ENCODE measurements at places on chromosomes 7 and 10.

DNA sequence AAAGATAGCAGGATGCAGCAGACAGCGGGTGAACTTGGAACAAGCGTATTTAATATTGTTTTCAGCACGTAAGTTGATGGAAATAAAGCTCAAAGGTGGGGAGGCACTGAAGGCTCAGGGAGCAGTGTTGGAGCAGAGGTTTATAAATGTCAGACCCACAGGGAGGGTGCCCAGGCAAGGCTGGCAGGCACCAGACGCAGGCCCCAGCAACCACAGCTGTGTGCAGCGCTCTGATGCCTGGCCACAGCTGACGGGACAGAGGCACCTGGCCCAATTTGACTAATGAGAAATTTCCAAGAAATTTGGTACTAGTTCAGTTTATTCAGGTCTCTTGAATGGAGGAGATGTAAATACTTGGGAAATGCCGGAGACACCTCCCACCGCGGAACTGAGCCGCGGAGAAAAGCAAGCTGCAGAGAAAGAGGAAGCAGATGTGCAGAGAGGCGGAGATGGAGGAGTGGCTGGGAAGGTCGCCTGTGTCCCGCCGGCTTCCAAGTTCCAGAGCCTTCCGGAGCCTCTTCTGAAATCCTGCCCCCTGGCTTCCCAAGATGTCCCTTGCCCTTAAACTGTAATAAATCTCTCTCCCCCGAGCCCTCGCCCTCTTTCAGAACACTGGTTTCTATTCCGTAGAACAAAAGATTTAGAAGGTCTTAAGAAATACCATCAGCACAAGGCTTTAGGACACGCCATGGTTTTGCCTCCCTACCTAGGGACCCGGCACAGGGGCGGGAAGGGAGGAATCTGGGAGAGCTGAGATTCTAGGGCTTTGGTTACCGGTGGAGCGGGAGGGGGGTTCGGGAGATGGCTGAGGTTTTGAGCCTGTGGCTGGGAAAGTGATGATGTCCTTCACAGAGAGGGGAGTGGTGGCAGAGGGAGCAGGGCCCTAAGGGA, 38.4 kb upstream of the PLXNA4 start:
- no peak for DNase-seq

DNA sequence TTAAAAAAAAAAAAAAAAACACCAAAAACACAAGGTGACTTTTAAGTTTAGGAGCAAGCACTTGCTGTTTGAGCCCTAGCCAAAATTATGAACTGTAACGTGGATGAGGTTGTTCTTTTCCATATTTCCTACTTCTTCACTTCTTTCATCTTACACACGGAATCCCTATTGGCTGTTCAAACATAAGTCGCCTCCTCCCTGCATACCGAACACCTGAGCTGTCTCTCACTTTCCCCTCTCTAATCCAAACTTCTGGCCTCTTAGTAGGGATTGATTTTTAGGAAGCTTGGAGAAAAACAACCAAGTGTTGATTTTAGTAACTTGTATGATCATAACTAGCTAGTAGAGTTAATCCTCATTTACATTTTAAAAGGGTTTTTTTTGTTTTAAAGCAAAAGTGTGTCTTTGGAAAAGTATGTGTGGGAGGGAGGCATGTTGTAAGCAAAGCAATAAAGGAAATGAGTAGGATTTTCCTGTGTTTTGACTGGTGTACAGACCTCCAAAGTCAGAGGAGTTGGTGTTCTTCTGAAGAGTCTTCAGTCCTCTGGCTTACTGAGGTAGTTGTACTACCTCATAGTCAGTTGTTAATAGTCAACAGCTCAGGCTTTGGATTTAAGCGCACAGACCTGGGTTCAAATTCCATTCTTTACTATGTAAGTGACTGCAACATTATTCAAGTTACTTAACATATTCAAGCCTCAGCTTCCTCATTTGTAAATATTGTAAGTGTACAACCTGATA, 39.3 kb downstream of the RABGEF1 start:
- DNase-seq, result no peak

DNA sequence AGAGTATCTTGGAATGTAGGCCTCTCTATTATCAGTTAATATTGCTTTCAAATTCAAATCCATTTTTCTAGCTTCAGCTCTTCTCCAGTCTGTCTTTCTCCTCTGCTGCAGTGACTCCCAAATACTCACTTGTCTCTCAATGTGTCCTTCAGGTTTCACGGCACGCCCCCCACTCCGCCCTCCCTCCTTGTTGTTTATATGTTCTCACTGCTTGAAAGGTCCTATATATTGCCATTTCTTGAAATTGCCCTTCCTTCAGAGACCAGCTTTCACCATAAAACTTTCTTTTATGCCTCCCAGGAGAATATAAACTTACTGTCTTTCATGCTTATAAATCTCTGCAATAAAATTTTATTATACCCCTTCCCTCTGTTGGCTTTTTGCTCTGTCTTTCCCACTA, 668.2 kb downstream of the CCSER2 start:
- no peak for DNase-seq

- DNase-seq, result no peak
Observed at GRCh38 chr10:91462423-91462822, 52.3 kb downstream of the HECTD2 start.

- no peak for DNase-seq
Observed at GRCh38 chr7:28478656-28479055, 66.3 kb downstream of the CREB5 start.

DNA sequence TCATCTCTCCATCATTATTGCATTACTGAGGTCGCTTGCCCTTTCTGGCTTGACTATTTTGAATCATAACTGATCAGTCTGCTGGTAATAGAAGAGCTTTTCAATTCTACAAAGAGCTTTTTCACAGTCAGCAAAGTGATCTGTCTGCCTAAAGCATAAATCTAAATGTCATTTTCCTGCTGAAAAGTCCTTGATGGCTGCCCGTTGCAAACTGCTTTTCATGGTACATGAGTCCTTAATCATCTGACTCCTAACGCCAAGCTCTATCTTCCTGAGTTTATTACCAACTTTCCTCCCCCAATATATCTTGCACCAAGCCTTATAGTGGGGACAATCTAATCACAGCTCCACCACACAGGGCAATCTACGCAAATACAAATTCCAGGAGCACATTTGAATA, 39.8 kb downstream of the THSD7A start:
- DNase-seq, result no peak

DNA sequence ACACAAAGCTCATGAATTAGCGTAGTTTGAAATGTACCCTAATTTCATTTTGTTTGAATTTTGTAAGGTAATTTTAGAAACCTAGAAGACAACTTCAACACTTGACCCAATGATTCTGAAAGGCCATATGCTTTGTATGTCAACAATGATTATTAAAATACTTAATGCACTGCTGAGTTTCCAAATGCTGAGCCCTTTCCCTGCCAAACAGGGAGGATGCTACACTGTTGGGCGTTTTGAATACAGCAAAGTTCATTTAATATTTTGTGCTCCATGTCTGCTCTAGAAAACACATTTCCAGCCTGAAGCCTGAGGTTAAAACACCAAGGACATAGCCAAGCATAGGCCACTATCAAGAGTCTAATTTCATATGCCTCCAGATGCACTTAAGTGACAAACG, 99.8 kb downstream of the ICA1 start:
- no peak for DNase-seq

- DNase-seq, result no peak
Observed at GRCh38 chr7:105067691-105068090, 53.7 kb downstream of the KMT2E start.

DNA sequence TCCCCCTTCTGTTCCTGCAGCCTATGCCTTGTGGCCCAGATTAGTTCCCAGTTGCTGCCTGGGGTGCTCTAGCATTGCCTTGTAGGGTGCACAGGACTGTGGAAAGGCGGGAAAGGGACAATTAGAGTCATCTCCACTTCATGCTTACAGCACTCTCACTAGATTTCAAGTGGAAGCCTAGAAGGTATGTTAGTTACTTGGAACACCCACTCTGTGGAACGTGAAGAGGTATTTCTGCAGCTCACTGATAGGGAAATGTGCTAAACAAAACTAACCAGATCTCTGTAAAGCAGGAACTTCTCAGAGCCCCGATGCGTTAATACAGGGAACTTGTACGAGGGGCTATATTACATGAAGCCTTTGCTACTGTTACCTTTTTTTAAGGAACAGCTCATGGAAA, 19.4 kb downstream of the STMP1 start:
- DNase-seq, result no peak

DNA sequence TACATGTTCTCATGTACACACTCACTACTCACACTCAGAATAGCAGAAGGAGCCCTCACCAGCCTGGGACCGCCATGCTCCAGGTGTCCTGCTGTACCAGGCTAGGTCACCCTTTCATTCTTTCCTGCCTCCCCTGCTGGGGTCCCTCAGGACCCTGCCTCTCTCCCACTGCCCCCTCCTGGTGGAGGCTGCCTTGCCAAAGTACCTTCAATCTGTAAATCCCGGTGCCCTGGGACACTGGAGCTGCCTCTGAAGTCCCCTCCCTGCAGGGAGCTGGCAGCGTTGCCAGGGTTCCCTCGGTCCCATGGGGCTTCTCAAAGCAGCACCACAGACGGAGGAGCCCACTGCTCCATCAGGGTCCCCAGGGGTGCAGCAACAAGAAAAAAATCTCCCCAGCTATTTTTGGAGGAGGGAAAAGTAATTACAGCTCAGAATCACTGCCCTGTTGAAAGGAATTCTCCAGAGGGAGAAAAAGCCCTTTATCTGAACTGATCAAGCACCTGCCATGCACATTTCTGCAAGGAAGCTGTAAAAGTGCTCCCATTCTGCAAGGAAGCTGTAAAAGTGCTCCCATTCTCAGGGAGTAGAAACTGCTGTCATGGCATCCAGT, 259.9 kb downstream of the PTPRN2 start:
- no peak for DNase-seq

GRCh38 chr10:12709000-12709401, 292.5 kb downstream of the CCDC3 start:
- DNase-seq, result no peak

DNA sequence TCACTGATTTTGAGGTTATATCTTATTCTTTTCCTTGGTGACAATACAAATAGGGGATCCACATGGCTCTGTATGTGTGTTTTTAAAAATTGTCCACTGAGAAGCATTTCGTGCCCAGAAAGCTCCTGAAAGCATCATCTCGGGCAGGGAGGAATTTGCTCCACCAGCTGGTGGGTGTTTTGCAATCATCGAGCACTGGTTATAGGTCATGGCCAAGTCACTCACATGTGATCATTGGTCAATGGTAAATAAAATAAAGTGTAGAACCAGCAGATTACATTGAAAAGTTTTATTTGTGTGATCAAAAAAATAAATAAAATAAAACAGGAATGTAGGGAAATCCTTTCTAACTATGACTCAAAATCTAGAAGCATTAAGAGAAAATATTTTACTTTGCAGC, 23.0 kb upstream of the SNX13 start:
- DNase-seq, result no peak

GRCh38 chr7:142722248-142722794, 27.0 kb upstream of the PRSS1 start:
- DNase-seq, result no peak

DNA sequence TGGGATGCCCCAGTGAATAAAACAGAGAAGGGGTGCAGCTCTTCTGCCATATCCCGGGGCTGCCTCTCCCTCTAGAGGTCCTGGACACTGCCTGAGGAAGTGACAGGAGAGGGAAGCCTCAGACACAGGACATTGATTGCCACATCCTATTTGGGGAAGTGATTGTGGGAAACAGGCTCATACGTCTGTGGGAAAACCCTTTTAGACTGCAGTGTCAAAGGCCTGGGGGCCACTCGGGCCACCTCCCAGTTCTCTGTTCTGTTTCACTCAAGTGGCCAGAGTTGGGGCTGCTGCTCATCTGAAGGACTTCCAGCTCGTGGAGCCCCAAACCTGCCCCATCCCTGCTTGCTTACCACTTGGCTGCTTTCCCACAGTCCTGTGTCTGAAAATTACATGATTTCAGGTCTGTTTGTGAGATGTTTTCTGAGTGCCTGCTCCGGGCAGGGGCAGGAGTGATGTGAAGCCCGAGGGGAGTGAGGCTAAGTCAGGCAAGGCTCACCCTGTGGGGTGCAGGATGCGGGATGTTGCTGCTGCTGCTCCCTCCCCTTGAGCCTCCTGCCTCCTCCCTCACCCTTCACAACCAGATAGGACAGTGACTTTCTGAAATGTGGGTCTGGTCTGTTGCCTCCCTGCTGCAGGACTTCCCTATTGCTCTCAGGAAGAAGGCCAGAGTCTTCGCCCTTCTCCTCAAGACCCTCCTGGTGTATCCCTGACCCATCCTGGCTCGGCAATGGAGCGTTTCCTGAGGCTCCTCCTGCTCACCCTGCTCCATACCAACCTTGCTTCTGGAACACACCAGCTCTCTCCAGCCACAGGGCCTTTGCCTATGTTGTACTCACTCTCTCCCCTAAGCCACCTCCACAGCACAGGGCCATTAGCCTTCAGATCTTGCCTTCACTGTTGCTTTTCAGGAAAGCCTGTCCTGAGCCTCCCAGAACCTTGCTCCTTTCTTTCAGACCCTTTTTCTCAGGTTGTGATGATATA, 58.4 kb downstream of the NEURL1 start:
- no peak for DNase-seq

DNA sequence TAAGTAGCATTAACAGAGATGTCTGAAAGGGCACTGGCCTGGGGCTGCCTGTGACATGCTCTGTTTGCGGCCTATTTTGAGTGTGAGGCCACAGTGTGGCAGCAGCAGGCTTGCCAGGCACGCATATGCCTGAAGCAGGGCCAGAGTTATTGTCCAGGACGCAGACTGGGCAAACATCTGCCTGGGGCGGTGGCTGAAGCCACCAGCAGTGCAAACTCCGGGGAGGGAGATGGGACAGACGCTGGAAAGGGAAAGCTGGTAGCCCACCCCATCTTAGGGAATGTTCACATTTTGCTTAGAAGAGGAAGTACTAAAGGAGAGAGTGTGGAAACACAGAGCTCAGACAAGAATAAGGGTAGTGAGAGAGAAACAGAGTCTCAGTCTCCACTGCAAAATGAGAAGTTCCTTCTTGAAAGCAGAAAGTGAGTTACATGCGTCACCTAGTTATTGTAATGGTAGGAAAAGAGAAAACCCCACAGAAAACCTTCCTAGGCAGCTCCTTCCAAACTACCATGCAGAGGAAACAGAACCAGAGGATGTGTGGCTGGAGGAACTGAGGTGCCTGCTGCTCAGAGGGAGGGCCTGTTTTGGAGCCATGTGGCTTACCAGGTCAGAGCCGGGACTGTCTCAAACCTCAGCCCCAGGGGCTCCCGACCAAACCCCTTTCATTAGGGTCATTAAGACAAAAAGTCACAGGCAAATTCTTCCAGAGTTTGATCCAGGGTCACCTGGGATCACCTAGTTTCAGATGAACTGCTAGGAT, 14.5 kb downstream of the AKR1B1 start:
- no peak for DNase-seq

DNA sequence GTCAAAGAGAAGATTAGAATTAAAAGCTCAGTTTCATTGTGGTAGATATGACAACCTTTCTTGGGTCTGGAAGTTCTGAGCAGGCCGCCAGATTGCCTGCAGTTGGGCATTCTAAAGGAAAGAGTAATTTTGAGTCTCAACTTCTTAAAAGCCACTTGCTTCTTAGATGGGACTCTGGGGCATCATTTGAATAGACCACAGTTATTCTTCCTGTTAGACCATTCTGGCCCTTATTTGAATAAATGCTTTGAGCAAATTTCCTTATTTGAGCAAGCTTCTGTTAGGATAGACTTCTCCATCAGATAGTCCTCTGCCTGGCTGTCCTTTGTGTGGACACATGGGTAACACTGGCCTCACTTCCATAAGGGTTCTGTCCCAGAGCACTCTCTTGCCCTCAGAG, 40.2 kb downstream of the SND1 start:
- DNase-seq, result no peak

All from activated T-helper 1 cell treated with anti-CD3 and anti-CD28 coated beads, Interleukin-2, amount 50 U/mL, for 16 hours (primary cell).